MM.1S (cell line): ENCODE measurements at places on chromosomes 6 and 20.

- DNase-seq: no peak
Observed at GRCh38 chr6:5231289-5231688, 29.5 kb downstream of the LYRM4 start.

- DNase-seq: no peak
Observed at GRCh38 chr6:35477551-35478179, 9.5 kb downstream of the RPL10A start.

- DNase-seq: no peak
Observed at GRCh38 chr20:50385733-50386640, 124.2 kb upstream of the PTPN1 start.

DNA sequence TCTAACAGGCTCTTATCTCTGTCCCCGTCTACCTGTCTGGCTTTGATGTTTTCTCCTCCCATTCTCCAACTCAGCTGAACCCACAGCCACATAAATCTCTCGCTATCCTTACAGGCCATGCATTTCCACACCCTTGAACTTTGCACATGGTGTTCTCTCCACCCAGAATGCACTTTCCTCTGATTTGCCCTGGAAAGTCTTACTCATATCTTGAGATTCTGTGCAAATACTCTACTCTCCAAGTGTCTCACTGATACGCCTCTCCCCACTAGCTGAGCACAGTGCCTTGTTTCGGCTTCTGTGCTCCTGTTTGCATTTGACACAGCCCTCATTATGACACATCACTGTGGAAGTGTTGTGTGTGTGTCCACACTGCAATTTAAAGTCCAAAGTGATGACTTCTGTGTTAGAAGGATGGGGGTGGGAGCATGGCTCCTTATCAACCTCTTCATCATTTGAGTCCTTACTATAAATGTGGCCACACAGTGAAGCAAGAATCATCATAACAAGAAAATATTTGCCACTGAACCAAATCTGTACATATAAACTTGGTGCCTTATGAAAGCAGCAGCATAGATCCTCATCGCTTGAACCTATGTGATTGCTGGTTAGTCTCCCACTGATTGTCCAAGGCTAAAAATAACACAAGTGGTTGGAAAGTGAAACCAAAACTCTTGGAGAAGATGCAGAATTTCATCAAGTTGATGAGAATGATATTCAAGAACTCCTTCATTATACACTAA lies 5.5 kb upstream of the PRELID3B start:
- no peak for DNase-seq

- DNase-seq: no peak
Observed at GRCh38 chr6:1087154-1087843, 224.6 kb upstream of the FOXQ1 start.

GRCh38 chr6:20109526-20109925 lies 102.7 kb downstream of the MBOAT1 start:
- DNase-seq: no peak

DNA sequence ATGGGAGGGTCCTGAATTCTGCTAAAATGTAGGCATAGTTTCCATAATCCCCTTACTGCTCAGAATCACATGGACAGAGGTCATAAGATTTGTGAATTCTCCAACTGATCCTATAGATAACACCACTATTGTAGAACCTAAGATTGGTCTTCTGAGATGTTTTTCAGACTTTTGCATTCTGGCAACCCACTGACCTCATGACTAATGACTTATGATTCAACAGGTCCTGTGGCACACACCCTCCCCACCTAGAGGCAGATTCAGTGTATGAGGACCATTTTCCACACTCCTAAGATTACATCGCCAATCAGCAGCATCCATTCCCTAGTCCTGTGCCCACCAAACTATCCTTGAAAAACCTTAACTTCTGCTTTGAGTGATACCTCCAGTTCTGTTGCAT lies 207.2 kb downstream of the BTBD9 start:
- DNase-seq: no peak

DNA sequence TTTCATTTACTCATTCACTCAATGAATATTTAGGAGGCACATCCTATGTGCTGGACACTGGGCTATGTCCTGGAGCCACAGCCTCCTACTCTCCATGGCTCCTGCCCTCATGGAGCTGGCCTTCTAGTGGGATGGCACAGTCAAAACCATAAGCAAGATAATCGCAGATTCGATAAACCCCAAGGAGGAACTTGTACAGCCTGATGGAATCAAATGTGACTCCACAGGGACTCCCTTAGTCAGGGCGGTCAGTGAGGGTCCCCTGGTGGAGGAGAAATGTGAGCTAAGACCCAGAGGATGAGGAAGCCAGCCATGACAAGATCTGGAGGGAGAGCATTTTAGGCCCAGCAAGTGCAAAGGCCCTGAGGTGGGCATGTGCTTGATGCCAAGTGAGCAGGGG lies 211.9 kb downstream of the PREX1 start:
- no peak for DNase-seq

- DNase-seq: no peak
Observed at GRCh38 chr20:53419693-53420460, 173.8 kb downstream of the ZNF217 start.

- DNase-seq: no peak
Observed at GRCh38 chr20:61810066-61810737, 255.5 kb downstream of the TAF4 start.
